ENCODE measurements at places on chromosomes 6 and 20.
A peak's percentile ranks its signal among the peaks of the same experiment; 100 is the strongest.

DNA sequence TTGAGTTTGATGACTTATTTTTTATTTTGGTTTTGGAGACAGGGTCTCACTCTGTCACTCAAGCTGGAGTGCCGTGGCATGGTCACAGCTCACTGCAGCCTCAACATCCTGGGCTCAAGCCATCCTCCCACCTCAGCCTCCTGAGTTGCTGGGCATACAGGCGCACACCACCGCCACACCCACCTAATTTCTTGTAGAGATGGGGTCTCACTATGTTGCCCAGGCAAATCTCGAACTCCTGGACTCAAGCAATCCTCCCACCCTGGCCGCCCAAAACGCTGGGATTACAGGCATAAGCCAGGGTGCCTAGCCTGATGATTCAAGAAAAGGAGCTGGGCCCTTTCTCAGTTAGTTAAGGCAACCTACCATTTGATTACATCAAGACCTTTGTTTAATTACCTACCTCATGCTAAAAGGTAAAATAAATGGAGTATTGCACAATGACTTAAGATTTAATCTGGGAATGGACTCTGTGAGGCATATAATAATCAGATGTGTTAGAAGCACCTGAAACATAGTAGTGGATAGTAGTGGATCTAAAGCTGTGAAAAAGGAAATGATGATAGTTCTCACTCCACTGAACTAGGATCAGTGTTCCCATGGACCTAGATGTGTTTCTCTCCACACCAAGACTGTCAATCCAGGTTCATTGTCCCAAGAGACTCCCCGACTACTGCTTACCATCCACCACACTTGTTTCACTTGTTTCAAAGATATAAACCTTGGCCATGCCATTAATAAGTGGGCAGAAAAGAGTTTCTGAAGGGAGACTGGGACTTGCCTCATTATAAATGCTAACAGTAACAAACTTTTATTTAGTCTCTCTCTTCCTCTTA, 2.1 kb downstream of the TNFRSF21 start:
- DNase-seq, result no peak

GRCh38 chr6:44305200-44305725, 7.9 kb downstream of the AARS2 start:
- no peak for DNase-seq

GRCh38 chr6:136467186-136467585, 83.0 kb downstream of the MAP7 start:
- DNase-seq, result no peak

GRCh38 chr6:126786262-126786661, 332.2 kb upstream of the RSPO3 start:
- DNase-seq, result peak; percentile 54

- DNase-seq, result no peak
Measured at GRCh38 chr6:71326611-71327010, 38.0 kb downstream of the OGFRL1 start.

- no peak for DNase-seq
Measured at GRCh38 chr20:61803416-61803914, 262.2 kb downstream of the TAF4 start.

- no peak for DNase-seq
Measured at GRCh38 chr20:55533632-55534031, 471.7 kb downstream of the CBLN4 start.

- DNase-seq, result peak; percentile 44
Measured at GRCh38 chr6:133184798-133185372, 56.3 kb upstream of the EYA4 start.

GRCh38 chr20:47174456-47175243, 181.8 kb downstream of the ZMYND8 start:
- DNase-seq, result no peak

DNA sequence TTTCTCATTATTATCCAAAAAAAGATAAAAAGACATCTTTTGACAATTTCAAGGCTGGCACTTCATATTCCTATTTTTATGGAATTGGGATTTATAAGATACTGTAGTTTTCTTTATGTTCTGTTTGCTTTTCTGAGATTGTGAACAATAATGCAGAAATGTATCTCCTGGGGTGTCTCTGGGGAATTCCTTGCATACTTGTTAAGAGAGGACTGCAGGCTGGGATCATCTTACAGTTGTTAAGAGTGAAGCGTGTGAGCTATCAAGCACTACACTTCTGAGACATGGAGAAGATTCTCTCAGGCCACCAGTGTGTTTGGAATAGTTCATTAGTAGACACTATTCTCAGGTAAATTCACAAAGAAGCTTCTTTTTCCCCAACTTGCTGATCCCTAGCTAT, 963.3 kb upstream of the GJE1 start:
- DNase-seq, result peak; percentile 86

DNA sequence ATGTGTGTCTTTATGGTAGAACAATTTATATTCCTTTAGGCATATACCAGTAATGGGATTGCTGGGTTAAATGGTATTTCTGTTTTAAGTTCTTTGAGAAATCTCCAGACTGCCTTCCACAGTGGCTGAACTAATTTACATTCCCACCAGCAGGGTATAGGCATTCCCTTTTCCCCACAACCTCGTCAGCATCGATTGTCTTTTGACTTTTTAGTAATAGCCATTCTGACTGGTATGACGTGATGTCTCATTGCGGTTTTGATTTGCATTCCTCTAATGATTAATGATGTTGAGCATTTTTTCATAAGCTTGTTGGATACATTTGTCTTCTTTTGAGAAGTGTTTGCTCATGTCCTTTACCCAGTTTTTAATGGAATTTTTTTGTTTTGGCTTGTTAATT, 5.3 kb upstream of the TASP1 start:
- peak; percentile 20 for DNase-seq

GRCh38 chr6:108952776-108953486, 104.7 kb downstream of the ARMC2 start:
- DNase-seq, result peak; percentile 33

DNA sequence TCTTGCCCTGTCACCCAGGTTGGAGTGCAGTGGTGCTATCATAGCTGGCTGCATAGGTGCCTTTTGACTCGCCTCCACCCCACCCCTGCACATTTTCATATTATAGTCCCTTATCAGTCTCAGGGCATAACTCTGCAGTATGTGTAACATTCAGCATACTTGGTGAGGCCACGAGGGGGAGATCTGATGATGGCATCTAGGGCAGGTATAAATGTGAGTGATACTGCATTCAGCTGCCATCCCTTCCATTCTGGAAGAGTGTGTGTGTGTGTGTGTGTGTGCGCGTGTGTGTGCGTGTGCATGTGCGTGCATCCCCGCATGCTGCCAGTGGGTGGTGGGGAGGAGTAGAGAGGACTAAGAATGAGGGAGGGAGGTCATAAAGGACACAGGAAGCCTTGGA, 81.4 kb downstream of the JARID2 start:
- no peak for DNase-seq

DNA sequence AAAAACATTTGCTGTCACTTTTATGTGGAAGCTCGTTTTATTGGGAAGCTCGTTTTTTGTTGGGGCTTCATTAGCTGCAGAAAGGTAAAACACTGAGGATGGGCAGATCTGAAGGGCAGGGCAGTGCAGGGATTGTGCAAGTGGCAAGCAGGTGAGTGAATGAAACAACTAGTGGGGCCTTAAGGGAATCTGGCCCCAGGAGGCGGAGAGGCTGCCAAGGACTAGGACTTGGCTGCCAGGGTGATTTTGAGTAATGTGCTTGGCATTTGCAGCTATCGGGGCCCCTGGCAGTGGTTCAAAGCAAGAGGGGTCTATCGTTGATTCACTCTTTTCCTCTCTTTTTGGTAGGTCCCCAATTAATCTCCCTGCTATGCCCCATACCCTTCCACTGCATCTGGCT, 11.5 kb downstream of the IL22RA2 start:
- DNase-seq, result no peak

DNA sequence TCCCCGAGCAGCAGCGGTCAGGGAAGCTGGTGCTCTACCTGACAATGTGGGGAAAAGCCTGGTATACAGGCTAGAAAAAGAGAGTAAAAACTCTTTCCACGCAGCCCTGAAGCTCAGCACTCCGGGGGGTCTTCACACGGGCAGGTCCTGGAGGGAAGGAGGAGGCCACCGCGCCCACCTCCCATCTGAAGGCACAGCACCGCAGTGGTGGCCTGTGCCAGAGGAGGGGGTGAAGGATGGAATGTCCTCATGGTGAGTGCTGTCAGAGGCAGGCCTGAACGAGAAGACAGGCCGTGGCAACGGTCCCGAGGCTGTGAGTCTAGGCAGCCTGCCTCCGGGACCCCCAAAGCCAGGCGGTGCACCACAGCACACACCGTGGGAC, 5.8 kb downstream of the SLC2A4RG start:
- no peak for DNase-seq

- no peak for DNase-seq
Measured at GRCh38 chr6:5513408-5513807, 252.1 kb downstream of the FARS2 start.

GRCh38 chr6:75480425-75480824, 13.2 kb downstream of the FILIP1 start:
- peak; percentile 25 for DNase-seq

DNA sequence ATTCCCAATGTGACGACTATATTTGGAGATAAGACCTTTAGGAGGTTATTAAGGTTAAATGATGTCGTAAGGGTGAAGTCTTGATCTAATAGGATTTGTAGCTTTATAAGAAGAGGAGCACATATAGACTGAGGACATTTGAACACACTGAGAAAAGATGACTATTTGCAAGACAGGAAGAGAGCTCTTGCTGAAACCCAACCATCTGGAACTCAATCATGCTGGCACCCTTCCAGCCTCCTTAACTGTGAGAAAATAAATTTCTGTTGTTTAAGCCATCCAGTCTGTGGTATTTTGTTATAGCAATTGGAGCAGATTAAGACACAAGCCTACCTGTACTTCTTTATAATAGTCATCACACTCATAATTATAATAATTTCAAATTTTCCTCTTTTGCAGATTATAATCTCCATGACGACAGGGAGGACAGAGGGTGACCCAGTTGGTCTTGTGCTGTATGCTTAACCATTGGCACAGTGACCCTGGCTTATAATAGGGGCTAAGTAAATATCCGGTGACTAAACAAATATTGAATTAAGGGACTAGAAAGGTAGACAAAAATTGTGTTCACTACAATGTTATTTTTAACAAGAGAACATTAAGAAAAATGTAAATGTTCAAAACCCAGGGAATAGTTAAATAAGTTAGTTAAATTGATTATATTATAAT, 206.4 kb upstream of the HDDC2 start:
- peak; percentile 43 for DNase-seq

GRCh38 chr6:68575765-68576439, 59.2 kb upstream of the ADGRB3 start:
- DNase-seq, result peak; percentile 0

- DNase-seq, result no peak
Measured at GRCh38 chr20:32522526-32522775, 62.7 kb downstream of the NOL4L start.

DNA sequence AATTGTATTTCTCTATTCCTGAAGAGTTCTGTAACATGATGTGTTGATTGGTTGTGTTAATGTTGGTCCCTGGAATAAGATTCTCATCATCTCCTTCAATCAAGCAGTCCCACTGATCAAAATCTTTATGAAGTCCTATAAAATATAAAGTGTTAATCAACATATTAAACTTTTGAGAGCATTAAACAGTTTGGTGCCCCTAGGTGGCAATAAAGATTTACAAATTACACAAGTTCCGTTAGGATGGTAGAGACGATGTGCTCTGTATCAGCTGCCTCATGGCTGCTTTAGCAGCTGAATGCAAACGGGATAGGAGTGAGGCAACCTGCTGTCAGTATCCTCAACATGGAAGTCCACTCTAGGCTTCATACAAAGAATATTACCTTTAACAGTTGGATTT, 16.9 kb downstream of the TDRD6 start:
- peak; percentile 43 for DNase-seq

DNA sequence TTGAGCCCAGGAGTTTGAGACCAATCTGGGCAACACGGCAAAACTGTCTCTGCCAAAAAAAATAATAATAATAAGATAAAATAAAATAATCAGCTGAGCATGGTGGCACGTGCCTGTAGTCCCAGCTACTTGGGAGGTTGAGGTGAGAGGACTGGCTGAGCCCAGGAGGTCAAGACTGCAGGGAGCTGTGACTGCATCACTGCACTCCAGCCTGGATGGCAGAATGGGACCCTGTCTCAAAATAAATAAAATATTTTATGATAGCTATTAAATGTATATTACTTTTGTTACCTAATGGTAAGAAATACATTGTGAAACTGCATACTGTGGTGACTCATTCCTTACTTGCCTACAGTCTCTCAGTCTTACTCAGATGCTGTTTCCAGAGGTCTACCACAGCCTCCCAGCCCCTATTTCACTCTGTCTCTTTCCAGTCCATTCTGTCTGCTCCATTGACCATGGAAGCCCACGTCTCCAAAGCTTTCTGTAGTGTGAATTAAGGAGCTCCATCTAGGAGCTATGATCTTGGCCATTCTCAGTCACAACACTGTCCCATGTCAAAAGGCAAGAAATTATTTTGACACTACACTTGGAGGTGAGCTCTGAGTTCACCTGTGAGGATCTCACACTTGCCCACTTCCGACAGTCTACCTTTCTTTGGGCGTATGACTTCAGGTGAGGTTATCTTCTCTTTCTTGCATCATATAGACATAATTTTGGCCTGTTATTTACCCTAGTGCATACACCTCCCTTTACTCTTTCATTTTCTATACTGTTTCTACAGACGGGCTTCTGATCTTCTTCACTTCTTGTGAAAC, 22.4 kb upstream of the SNX9 start:
- DNase-seq, result peak; percentile 81

DNA sequence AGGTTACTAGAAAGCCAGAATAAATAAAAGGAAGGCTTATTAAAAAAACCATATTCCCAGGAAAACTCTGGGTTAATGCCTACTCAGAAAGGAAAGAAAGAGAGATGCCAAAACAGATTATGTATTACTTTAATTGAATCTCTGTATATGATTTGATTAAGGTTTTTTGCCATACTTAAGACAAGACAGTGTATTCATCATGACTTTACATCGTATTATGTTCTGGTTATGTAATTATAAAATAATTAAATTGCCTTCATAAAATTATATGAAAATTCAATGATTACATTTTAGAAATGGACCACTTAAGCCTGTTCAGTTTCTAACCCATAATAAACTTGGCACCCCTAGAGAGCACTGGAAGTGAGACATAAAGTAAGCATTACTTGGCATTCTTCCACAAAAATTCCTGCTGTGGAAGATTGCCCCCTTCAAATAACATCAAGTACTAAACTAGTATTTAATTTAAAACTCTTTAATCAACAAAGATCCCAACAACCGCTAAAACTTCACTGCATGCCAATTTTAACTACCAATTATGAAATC, 20.8 kb upstream of the IBTK start:
- DNase-seq, result peak; percentile 32

DNA sequence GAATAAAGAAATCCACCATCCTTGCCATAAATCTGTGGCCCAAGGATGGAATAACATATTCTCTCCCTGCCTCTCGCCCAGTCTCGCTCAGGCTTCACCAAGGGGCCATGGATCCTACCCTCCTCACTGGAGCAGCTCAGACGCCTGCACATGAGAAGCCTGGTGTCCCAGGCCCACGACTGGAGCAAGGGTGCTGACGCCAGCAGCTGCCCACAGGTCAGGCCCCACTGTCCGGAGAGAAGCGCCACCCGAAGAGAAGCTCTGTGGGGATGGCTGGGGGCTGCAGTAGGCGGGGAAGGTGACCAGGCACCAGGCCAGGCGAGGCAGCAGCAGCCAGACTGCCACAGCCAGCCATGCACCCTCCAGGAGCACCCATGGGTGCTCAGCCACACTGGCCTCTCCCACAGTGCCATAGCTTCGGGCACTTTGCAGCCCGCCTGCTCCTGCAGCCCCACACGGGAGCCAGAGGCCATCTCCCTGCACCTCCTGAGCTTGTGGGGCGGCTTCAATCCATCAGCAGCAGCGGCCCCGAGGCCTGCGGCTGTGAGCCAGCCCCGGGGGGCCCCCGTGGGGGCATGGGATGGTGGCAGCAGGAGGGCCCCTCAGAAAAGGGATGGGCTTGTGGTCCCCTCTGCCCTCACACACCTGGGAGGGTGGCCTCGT, 286.2 kb upstream of the SGK1 start:
- DNase-seq, result no peak

GRCh38 chr6:39938773-39939654, 4.8 kb upstream of the MOCS1 start:
- no peak for DNase-seq
